D721Med (cell line): ENCODE measurements at places on chromosomes 1 and 21.
A peak's percentile ranks its signal among the peaks of the same experiment; 100 is the strongest.

DNA sequence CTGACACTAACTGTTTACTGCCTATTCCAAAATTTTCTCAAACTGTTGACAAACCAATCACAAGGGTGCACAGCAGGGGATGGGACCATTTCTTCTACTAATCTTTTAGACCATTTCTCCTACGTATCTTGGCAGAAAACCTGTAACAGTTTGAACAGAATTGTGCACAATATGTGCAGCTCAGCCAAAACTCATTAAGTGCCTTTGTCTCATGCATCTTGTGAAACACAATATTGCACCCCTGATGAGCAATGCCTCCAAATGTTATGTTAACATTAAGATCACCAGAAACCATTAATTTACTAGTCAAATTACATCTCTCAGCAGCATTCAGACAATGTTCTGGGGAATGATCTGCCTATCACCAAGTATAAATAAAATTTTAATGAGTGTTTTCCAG, 247.5 kb downstream of the NRIP1 start:
- DNase-seq, result no peak

DNA sequence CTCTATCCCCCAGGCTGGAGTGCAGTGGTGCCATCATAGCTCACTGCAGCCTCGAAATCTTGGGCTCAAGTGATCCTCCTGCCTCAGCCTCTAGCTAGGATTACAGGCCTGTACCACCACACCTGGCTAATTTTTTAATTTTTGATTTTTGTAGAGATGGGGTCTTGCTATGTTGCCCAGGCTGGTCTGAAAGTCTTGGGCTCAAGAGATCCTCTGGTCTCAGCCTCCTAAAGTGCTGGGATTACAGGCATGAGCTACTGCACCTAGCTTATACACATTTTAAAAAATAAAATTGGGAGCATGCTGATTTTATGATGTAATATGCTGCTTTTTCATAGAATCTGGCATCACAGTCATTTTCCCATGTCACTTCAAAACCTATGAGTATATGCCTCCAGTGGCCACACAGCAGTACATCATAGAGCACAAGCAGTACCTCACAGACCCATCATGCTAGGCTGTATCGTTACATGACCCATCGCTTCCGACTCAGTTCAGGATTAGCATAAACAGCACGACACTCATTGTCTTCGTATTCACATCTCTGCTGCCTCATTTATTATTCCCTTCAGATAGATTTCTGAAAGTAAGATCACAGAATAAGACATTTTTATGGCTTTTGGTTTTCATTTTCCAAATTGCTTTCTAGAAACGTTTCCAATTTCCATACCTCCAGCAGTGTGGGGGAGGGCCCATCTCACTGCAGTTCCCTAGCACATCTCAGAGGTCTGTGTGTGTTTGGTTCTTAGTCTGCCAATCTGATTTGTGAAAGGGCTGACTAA, 35.9 kb upstream of the CCSAP start:
- DNase-seq, result peak; percentile 64

- no peak for DNase-seq
Observed at GRCh38 chr1:230283678-230284077, 142.5 kb downstream of the PGBD5 start.

DNA sequence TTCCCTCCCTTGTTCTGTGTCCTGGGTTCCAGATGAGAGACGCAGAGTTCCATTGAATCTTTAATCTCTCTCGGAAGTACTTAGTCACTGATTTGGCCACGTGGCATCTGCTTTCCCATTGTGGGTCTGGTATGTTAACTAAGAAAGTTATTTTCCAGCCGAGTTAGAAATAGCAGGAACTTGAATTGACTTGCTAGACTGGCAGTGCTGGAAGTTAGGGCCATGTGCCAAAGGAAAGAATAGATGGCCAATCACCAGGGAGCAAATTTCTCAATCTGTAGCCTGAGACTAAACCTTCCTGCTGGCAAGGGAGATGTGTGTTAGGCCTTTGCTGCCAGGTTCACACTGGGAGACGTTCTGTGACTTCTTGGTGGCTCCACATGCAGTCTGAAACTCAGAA, 24.2 kb upstream of the SLFNL1 start:
- no peak for DNase-seq

GRCh38 chr1:11654939-11655808, 497 bp downstream of the FBXO44 start:
- DNase-seq, result no peak

GRCh38 chr1:94863919-94864318, 43.8 kb downstream of the SLC44A3 start:
- no peak for DNase-seq

DNA sequence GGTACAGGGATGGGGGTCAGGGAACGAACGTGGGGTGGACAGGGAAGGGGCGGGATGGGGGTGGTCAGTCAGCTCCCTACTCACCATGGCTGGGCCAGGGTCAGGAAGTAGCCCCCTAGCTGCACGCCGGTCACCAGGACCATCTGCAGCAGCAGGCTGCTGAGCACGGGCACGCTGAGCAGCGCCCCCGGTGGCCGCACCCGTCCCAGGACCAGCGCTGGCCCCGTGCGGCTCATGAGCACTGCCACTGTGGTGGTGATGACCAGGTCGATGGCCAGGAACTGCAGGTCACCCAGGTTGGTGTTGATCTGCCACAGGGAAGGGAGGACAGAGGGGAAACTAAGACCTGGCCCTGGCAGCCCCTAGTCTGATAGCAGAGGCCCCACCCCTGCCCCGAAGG, 6.5 kb upstream of the MFAP2 start:
- DNase-seq, result peak; percentile 49

- DNase-seq, result no peak
Observed at GRCh38 chr21:25409978-25410377, 197.3 kb downstream of the MRPL39 start.

DNA sequence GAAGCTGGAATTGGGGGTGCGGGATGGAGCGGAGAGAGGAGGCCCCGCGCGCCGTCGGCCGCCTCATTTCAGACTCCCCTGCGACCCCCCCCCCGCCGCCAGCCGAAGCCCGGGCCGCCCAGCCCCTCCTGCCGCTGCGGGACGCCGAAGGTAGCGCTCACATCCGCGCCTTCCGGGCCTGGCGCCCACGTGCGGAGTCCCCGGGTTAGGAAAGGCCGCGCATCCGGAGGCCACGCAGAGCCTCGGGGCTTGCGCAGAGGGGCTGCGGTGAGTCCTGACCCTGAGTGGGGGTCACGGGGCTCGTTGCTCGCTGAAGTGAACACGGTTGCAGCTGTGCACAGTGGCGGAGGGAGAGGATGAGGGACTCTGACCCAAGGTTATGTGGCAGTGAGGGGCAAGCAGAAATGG, 552 bp upstream of the ZNF496 start:
- DNase-seq, result peak; percentile 73

DNA sequence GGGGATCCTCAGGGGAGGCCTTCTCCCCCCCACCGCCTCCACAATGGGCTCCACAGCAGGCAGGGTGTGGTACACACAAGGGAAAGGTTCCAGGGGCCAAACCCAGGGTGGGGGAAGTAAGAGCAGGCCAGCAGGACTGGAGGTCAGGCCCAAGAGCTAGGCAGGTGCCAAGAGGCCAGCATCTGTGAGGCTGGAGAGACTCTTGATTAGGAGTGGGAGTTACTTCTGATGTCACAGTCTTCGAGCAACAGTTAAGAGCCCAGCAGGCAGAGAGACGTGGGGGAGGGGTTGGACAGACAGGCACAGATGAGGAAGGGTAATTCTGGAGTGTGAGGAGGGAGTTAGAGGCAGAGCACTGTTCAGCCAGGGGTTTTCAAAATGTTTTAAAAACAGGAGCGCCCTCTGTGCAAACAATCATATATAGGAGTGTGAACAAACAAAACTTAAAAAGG, 55.8 kb downstream of the SLC9A1 start:
- DNase-seq, result no peak

DNA sequence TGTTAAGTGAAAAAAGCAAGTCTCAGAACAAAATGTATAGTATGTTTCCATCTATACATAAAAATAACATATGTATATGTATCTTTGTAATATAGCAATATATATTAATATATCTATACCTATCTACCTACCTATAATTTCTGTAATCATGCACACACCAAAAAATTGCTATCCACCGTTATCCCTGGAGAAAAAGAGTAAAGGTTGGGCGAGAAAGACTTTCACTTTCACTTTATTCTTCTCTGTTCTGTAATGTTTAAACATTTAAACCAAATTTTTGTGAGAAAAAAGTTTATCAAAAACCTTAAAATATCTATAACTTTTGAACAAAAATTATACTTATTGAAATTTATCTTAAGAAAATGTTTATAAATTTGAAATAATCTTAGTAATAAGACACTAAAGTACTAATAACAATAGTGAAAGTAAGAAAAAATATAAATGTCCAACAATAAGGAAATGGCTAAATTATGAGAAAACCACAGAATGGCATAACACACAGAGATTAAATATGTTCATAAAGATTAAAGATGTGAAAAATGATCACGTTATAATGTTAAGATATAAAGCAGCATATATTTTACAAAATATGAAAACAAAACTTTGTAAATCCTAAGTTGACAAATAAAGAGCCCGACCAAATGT, 74.0 kb upstream of the LRRC53 start:
- no peak for DNase-seq

DNA sequence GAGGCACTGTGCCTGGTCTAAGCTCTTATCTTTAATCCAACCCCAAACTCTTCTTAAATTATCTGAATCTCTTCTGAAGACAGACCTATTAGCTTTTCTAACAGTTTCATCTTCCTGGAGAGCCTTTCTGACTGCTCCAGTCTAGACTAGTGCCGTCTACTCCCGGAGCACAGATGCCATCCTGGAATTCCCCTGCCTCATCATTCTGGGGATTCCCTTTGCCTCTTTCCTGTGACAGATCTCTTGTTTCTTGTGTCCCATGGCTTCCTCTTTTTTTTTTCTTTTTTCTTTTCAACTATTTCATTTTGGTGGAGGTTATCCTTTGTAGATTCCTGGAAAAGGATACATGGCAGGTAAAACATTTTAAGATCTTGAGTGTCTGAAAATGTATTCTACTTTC, 11.7 kb downstream of the SEMA4A start:
- peak; percentile 3 for DNase-seq

GRCh38 chr1:56394298-56394697, 185.1 kb downstream of the PLPP3 start:
- DNase-seq, result no peak

DNA sequence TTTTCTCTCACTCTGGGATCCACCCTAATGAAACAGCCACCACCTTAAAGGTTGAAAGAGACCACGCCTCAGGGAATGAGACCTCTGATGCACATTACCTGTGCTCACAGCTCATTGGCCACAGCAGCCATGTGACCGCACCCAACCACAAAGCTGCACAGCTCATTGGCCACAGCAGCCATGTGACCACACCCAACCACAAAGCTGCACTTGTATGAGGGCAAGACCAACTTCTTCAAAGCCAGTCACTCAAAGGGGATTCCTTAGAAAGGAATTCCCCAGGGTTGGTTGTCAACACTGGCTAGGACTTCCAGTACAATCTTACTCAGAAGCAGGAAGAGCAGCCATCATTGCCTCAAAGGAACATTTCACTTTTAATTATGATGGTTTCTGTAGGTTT, 43.6 kb upstream of the PDE9A start:
- DNase-seq, result no peak

DNA sequence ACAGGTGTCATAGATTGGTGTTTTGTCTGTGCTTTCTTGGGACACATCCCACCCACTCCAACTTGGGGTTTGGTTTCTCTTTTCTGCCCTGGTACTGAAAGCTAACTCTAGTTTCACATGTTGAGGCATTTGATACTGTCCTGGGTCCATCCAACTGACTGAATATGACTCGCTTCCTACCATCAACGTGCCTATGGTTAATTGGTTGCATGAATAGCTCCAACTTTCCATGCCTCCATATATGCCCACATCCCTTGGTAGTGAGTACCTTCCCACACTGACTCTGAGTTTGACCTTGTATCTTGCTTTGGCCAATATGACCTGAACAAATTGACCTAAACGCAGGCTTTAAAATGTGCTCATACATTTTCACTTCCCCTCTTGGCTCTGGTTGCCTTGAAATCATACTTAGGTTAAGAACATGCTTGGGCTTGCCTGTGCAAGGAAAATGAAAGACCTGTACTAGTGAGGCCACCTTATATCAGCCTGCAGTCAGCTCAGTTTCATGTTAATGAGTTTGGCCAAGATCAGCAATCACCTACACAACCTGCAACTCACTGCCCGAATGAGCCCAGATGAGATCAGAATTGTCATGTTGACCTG, 81.0 kb upstream of the KCNK2 start:
- DNase-seq, result no peak

DNA sequence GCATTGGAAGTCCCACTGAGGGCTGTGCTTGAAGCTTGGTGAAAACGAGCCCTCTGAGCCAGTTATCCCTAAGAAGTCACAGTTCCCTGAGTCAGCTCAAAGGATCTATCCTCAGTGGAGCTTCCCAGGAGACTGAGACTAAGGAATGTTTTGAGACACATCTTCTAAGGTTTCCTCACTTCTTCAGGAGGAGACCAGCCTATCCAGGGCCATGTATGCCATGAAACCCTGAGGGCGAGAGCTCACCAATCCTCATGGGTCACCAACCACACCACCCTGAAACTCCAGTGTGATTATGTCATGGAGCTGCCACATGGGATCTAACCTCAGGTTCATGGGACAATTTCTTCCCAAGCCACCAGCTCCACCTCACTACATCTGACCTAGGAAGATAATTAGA, 7.6 kb upstream of the TIE1 start:
- no peak for DNase-seq

DNA sequence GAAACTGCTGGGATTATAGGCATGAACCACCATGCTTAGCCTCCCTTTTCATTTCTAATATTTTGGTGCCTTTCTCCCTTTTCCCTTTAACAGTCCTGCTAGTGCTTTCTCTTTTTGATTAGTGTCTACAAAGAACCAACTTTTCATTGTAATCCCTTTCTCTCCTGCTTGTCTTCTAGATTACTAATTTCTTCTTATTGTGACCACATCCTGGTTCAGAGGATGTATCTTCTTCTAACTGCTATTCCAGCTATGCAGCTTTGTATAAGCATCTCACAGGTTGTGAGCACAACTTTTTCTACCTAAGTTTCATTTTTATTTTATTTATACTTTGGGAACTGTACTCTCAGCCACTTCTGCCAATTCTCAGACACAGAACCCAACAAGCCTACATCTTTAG, 14.7 kb downstream of the ZNF648 start:
- DNase-seq, result no peak

DNA sequence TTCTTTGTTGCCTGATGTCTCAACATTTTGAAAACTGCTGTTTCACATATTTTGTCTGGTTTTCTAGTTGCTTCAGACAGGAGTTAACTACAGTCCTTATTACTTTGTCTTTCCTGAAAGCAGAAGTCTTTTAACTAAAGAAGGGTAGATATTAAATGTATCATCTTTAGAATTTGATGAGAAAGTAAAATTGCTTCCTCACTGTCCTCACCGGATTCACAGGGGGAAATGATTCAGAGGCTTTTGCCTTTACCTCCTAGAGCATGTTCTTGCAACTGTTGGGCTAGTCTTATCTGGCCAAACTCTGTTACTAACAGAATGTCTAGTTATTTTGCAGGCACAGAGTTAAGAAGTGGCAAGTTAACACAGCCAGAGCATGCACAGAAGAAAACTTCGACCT, 107.2 kb upstream of the VAV3 start:
- no peak for DNase-seq
